Uterus (tissue), 4 donors: ENCODE measurements at places on chromosomes 11 and 22. TPM values are rescaled to one million over a fixed set of nuclear protein-coding genes. Genes with fewer than 3 reads are reported as not detected.
A peak's percentile ranks its signal among the peaks of the same experiment; 100 is the strongest.

Gene GLYAT
- not detected for total RNA-seq

Gene SEPTIN5
- 9.4 TPM for total RNA-seq

Gene RASL10A
- total RNA-seq = 0.35 TPM

Gene TH
- 1.3 TPM for total RNA-seq

Gene RBM4B
- 60.3 TPM for total RNA-seq

Gene XKR3
- total RNA-seq = not detected

Gene BACE1
- 103 TPM for total RNA-seq

Gene SLC22A9
- total RNA-seq = not detected

Gene CSF2RB
- 7.4 TPM for total RNA-seq

Gene LARGE2
- total RNA-seq = not detected

GRCh38 chr11:94895971-94896370 is 77.4 kb downstream of the CWC15 start:
- DNase-seq = no peak

DNA sequence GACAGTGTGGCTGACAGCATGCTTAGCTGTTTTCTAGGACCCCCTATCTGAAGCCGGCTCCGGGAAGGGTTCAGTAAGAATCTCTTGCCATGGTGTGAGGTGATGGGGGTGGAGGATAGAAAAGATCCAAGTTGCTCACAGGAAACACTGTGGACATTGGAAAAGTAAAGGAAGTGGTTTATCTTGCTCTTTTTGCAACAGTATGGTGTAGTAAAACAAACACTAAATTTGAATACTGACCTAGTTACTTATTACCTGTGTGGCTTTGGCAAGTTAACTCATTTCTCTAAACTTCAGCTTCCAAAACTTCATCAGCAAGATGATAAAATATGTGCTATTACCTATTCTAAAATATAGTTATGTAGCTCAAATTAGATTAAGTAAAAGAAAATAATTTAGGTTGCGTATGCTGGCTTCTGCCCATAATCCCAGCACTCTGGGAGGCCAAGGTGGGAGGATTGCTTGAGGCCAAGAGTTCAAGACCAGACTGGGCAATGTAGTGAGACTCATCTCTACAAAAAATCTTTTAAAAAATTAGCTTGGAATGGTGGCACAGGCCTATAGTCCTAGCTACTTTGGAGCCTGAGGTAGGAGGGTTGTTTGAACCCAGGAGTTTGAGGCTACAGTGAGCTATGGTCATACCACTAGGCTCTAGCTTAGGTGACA is 51.6 kb upstream of the APOA1 start:
- no peak for DNase-seq

DNA sequence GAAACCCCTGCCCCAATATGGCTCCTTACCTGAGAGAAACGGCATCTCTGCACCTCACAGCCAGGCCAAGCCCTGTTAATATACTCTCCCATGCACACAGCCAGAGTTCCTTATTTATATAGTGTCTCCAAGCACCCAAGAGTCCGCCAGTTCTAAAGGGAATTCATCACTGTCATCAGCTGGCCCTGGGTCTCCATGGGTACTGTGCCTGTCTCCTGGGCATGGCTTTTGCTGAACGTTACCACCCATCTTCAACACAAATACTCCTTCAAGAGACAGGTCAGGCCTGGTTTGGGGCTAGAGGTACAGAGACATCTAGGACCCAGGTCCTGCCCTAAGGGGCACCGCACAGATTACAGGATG is 1.6 kb upstream of the ATG16L2 start:
- DNase-seq = no peak

- DNase-seq = peak; percentile 78
Measured at GRCh38 chr22:38923463-38924346, 33.7 kb upstream of the APOBEC3A start.

DNA sequence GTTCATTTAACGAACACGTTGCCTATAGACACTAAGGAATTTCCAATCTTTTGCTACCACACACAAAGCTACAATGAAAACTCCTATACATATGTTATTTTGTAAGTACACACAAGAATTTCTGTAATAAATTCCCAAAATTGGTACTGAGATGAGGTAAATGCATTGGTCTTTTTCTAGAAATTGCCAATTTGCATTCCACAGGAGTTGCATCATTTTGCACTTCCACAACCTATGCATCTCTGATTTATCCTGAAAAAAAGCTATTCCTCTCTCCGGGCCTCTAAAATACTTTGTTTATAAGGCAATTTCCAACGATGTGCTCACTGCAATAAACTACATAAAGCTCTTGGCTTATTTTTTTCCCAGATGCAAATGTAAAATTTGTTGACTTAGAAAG is 24.9 kb downstream of the IMMP1L start:
- no peak for DNase-seq

DNA sequence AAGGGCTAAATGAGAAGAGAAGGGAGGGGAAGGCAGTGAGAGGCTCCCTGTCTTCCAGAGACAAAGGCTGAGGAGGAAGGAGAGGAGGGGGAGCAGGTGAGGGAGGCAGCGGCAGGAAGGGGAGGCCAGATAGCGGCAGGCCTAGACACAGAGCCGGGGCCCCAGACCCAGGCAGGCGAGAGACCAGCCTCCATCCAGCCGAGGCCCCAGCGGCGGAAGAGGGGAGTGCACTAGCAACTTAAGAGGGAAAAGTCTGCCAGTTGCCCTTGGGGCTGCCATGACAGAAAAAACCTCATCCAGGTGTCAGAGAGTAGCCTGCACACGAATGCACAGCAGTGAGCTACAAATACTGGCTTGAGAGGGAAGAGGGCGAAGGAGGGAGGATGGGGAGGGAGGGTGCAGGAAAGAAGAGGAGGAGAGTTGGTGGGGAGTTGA is 46.7 kb downstream of the IGLL1 start:
- DNase-seq = no peak

DNA sequence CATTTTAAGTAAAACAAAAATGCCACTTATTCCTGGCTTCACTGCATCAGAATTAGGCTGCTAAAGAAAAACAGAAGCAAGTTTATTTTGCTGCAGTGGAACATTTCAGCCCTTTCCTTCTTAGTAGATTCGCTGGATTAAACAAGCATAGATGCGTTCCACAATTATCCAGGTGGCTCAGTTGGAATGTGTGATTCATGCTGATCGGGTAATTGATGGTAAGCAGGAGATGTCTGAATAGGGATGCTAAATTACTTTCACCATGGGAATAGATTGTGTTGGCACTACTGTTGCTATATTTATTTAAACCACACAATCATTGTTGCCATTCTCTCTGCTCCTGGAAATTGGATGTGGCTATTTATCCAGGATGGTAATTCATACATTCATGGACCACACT is 440.1 kb upstream of the DDI1 start:
- DNase-seq = no peak

DNA sequence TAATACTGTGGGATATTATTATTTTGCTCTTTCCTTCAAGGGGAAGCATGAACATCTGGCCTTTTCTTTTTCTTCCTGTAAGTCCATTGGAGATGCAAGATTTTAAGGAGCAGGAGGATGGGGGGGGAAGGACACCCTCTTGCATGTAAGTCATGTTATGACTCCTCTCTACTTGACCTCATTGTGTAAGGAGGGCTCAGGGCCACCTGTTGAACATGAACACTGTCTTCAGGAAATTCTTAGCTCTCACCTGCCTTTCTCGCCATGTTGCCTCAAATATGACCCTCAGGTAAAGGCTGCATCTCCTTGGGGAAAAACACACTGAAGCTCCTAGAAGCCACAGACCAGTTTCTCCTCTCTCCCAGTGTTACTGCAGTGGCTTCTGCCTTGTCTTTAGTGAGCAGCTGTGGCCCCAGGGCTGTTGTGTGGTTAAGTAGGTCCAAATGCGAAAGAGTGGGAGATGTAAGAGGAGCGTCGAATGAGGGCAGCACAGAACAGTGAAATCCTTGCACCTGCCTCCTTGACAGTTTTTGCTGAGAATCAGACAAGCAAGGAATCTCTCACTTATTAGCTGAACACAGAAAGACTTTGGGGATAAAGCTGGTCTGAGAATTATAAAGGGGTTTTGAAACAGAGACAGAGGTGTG is 1.3 kb upstream of the RAG1 start:
- DNase-seq = no peak

DNA sequence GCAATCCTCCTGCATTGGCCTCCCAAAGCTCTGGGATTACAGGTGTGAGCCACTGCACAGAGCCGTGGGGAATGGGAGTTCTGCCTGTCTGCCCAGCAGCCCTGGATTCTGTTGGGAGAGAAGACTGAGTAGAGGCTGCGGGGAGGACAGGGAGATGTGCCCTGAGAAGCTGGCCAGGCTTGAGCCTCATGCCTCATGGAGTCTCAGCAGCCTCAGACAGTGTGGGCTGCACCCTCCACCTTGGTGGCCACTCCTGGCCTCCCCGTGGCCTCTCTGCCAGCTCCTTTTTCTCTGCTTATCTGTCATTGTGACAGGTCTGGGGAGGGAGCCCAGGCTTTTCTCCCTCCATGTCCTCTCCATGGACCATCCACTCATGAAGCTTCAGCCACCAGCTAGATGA is 43.2 kb downstream of the DKK3 start:
- no peak for DNase-seq
